ENCODE measurements at places on chromosomes 11 and 22.

- no peak for DNase-seq
Observed at GRCh38 chr11:77449060-77449521, 24.8 kb downstream of the PAK1 start.

GRCh38 chr11:32325187-32325586 is 110.2 kb downstream of the WT1 start:
- no peak for DNase-seq

- DNase-seq, result peak; percentile 68
Observed at GRCh38 chr11:77046060-77046501, 11.9 kb downstream of the B3GNT6 start.

GRCh38 chr11:116787436-116787785 is 412 bp downstream of the ZPR1 start:
- no peak for DNase-seq

DNA sequence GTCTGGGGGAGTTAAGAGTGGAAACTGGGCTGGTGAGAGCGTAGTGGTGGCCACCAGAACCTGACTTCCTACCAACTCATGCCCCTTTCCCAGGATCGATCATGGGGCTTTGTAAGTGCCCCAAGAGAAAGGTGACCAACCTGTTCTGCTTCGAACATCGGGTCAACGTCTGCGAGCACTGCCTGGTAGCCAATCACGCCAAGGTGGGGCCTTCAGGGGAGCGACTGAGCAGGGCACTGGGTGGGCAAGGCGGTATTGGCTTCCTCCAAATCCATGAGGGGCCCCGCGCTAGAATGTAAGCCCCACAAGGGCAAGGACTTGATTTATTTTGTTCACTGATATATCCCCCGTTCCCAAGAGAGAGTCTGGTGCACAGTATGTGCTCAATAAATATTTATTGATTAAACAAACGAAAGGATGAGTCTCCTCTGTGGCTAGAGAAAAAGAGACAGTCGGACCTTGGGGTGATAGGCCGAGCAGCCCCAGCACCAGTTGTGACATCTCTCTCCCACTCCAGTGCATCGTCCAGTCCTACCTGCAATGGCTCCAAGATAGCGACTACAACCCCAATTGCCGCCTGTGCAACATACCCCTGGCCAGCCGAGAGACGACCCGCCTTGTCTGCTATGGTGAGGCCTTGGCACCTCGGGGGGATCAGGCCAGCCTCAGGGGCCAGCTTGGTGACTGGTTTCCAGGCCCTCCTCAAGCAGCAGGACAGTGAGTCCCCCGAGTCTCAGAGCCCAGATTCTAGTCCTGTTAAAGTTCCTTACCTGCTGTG is 765 bp downstream of the ZFPL1 start:
- no peak for DNase-seq

DNA sequence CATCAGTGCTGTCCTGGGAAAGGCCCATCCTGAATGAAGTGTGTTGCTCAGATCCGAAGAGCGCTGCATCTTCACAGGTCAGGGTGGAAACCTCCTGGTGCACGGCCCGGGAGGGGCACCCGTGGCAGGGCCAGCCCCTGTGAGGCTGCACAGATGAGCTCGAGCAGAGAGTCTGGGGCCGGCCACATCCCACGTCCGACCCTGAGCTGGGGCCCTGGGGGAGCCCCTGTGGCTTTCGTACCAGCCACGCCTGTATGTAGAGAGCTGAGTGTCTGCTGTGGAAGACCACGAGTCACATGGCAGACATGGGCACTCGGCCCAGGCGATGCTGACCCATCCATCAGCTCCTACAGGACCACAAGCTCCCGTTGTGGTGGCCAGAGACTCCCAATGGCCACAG is 24.9 kb upstream of the SEPTIN5 start:
- DNase-seq, result no peak

- DNase-seq, result no peak
Observed at GRCh38 chr11:18563090-18563730, 25.3 kb downstream of the UEVLD start.

GRCh38 chr11:44559207-44559939 is 6.1 kb upstream of the CD82 start:
- no peak for DNase-seq

DNA sequence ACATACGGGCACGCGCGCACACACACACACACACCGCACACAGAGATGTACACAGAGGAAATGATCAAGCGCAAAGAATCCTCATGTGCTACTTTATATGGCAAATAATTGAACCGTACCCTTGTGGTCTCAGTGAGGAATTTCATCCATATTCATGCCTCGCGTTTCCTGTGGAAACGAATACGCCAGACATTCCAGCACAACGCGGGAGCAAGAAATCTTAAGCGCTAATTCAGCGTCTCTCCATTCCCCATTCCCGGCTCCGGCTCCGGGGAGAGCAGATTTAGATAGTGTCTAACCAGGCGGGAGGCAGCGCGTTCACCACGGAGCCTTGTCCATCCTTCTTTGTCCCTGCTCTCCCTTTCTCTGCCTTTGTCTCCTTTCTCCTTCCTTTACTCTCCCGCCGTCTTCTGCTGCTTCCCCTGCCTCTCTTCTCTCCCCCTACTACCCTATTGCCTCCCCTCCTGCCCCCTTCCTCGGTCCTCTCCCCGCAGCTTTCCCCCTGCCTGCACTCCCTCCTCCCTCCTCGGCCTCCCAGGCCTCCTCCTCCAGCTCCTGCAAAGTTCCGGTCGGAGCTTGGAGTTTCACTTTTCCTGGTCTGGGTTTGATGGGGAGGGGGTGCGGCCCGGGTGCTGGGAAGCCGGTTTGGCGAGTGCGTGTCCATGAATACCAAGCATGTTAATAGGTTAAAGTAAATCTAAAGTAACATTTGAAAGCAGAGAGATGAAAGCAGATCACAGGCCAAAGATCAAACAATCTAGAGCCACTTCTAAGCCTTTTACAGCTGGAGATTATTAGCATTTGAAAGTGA is 579.3 kb downstream of the BUD13 start:
- DNase-seq, result no peak

DNA sequence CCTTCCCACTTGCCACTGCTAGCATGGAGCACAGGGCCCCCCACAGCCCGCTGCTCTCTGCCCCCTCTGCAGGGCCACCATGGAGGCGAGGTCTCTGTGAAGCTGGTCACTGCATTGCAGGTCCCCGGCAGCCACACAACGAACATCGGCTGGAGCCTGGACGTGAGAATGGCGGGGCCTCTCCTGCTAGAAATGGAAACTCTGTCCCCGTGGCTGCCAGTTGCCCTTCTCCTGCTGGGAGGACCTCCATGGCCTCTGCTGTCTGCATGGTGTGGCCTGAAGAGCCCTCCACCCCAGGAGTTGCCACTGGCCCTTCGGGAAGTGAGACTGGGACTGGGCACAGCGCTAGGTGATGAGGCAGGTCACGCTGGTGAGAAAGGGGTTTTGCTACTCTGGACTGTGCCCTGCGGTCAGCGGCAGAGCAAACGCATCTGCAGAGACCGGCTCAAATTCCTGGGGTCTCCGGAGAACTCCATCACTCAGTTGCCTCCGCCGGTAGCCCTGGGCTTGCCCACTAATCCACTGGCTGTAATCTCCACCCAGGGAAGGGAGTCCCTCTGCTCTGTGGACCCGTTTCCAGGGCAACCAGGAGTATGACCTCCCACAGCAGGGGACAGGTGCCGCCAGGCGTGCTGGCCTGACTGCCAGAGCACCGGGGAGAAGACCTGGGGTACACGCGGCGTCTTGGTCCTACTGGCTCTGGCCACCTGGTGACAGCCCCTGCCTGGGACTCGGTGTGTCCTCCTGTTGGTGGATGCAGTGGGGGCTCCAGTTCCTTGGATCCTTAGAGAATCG is 806.3 kb downstream of the BRD1 start:
- no peak for DNase-seq

GRCh38 chr11:34348919-34349318 is 8.9 kb downstream of the ABTB2 start:
- DNase-seq, result no peak

DNA sequence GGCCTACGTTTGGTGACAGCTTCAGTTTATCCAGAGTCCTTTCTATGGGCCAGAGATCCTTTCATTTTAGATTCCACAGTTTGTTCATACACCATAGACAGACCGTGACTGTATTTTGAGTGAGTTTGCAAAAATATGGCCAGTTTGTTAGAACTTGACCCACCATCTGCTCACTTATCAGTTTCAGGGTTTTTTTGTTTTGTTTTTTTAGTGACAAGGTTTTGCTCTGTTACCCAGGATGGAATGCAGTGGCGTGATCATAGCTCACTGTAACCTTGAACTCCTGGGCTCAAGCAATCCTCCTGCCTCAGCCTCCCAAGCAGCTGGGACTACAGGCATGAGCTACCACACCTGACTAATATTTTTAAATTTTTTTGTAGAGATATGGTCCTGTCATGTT is 9.1 kb upstream of the CKAP5 start:
- DNase-seq, result no peak

DNA sequence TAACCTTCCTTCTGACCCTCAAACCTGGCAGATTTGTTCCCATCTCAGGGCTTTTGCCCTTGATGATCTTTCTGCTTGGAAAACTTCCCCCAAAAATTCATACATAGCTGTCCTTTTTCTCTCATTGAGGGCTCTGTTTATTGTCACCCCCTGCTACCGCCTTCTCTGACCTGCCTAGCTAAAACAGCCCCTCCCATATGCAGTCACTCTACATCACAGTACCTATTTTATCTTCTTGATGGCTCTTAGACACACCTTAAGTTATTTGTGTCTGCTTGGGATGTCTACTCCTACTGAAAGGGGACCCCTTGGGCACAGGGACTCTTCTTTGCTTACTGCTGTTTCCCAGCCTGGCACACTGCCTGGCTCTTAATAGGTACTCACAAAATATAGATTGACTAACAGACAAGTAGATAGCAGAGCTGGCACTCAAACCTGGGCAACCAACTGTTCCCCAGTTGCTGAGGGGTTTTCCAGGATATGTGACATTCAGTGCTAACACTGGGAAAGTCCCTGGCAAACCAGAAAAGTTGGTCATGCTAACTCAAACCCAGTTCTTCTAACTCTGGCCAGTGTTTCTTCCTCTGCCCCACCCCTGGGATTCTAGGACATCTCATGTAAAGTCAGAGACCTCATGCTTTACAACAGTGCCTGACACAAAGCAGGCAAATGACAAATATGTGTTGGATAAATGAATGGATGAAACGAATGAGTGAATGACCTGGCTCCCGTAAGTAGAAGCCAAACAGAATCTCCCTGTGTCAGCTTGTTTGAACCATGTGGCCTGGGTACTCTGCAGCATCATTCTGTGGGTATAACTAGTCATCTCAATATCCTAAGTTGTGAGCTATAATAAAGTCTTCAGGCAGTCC is 19.8 kb upstream of the FJX1 start:
- no peak for DNase-seq

- peak; percentile 75 for DNase-seq
Observed at GRCh38 chr11:65891219-65892136, 1.0 kb downstream of the CCDC85B start.

GRCh38 chr22:22060200-22061084 is 77.9 kb upstream of the TOP3B start:
- peak; percentile 21 for DNase-seq

GRCh38 chr11:95337175-95337957 is 106.4 kb upstream of the SESN3 start:
- DNase-seq, result no peak

DNA sequence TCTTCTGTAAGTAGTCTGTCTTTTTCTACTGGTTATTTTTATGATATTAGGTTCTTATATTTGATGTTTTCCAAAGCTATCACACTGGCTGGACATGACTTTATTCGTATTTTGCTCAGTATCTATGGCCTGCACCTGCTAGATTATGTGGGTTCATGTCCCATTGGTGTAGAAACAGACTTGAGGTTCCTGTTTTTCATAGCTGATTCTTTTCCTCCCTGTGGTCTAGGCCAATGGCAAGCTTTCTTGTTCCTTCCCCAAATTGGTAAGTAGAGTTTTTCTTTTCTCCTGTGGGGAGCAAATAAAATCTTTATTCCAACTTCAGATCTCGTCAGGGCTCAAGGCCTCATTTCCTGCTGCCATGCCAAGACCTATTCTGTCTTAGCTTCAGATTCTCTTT is 30.2 kb upstream of the SWAP70 start:
- no peak for DNase-seq

DNA sequence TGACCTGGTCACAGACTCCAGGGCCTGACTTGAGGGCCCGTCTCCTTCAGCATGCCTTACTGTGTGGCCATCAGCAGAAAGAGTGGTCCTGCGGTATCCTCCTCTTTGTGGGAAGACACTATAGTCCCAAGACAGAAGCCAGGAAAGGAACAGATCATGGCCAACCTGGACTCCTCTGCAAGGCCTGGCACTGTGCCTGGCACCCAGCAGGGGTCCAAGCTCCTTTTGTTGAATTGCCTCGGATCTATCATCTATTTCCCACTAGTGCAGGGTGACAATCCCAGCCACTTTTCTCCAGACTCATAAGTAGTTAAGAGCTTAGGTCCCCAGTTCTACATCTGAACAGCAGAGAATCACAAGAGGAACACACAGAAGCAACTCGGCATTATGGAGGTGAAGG is 27.0 kb downstream of the DSCAML1 start:
- DNase-seq, result peak; percentile 29

GRCh38 chr11:113113801-113114704 is 152.8 kb downstream of the NCAM1 start:
- peak; percentile 87 for DNase-seq

DNA sequence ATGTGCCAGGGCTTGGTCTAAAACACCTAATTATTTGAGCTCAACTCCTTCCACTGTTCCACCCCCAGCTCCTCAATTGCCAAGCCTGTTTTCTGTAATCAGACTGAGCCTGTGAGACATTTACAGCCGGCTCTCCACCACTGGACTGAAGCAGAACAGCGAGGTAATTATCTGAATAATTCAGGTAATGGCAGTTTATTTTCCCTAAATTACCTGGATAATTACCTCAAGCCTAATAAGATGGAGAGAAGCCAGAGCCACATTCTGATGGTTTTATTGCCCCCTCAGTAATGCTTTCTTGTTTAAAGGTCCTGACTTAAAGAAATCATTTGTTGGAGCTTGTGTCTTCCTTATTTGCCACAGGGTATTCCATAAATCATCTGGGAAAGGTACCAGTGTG is 64.2 kb downstream of the FZD4 start:
- no peak for DNase-seq

- DNase-seq, result no peak
Observed at GRCh38 chr11:70070706-70071105, 7.4 kb upstream of the ANO1 start.

DNA sequence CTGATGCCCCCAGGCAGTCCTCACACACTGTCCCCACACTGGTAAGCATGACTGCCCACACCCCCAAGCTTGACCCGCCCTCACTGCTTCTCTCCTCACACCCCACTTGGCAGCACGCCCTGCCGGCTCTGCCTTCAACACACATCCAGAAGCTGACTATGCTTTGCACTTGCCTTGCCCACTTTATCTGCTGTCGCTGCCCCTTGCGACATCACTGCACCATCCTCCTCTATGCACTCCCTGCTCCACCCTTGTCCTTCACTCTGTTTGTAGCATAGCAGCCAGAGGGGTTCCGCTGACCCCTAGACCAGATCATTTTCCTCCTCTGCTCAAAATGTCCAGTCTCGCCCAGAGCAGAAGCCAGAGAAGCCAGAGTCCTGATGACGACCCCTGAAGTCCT is 25.3 kb upstream of the SLC25A1 start:
- DNase-seq, result no peak

- no peak for DNase-seq
Observed at GRCh38 chr22:45731041-45731797, 59.6 kb downstream of the ATXN10 start.

GRCh38 chr11:1531449-1532013 is 40.5 kb downstream of the DUSP8 start:
- no peak for DNase-seq

GRCh38 chr11:120529911-120530310 is 18.4 kb downstream of the GRIK4 start:
- DNase-seq, result no peak

GRCh38 chr11:117300283-117300663 is 9.1 kb downstream of the BACE1-AS start:
- DNase-seq, result no peak

All from NCI-H2081 (cell line).